ENCODE measurements at places on chromosomes 12 and 14.
A peak's percentile ranks its signal among the peaks of the same experiment; 100 is the strongest.

GRCh38 chr14:24892497-24893051 lies 157.4 kb downstream of the STXBP6 start:
- DNase-seq: no peak

DNA sequence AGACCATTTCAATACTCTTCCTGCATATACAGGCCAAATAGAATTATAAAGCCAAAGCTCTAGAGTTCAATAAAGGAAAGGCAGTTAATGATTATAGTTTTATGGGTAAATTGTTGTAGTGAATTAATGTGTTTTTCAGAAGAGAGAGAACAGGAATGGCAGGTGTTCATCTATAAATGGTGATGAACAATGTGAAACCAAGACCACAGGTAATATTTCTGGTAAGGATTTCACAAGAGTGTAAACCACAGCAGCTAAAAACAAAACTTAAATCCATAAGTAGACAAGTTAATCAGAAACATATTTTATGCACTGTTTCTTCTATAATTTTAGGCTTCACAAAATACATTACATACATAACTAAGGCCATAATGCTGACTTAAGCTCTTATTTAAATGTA lies 204.4 kb downstream of the SYT1 start:
- DNase-seq: no peak

DNA sequence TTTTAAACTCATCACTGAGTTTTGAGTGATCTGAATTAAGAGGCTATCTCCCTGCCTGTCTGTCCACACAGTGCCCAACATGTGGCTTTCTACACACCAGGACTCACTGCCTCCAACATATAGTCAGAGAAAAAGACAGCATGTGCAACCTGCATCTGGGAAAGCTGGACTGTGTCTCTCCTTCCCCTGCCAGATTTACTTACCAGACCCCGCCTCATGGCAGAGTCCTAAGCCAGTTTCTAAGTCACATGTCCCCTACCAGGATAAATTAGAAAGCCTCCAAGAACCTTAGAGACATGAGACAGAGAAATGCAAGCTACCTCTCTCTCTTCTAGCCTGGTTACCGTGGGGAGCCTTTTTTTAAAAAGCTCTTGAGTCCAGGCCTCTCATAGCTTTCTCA lies 2.7 kb upstream of the HDAC7 start:
- DNase-seq: no peak

- no peak for DNase-seq
These were observed 57.0 kb downstream of the HELB start for GRCh38 chr12:66359300-66359699.

DNA sequence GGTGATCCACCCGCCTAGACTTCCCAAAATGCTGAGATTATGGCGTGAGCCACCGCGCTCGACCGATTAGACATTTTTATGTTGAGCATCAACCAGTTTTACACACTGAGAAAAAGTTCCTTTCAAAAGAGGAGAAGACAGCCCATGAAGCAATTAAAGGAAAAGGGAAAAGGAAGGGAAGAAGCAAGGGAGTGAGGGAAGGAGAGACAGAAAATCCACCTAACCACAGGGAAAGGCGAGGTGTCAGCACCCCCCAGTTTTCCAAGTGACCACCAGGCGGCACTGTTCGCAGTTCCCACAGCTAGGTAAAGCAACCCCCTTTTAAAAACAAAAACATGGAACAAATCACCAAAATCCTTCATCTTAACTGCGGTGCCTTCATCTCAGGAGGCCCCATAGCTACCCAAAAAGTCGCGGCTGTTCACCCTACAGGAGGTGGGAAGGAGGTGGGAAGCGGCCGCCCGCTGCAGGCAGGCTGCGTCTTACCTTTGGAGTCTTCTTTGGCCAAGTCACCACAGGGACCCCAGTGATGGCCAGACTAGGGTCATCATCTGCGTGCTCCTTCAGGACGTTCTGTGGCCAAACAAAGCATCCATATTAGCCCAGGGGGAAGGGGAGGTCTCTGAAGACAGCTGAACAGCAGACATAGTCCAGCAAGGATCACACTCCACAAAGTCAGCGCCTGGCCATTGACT lies 86.6 kb downstream of the KDM2B start:
- DNase-seq: peak; percentile 62

- DNase-seq: no peak
These were observed 48.3 kb downstream of the SLC41A2 start for GRCh38 chr12:104909761-104910160.

- no peak for DNase-seq
These were observed 388.5 kb downstream of the AACS start for GRCh38 chr12:125453751-125454150.

- no peak for DNase-seq
These were observed 460.9 kb downstream of the ZFP36L1 start for GRCh38 chr14:68331991-68332390.

DNA sequence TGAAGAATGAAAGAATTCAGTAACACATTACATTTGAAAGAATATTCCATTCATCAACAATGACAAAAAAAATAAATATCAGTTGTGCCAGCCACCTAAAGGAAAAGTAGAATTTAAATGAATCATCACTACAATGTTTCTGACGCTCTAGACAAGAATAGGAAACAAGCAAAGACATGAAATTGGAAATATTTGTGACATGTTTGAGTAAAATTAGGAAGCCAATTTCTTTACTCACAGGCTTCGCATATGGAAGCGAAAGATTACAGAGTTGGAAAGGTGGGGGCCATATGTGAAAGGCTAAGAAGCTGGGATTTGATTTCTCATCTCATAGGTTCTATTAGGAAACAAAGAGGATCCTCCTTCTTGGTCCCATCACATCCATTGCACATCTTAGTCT lies 279.0 kb downstream of the IPO8 start:
- DNase-seq: no peak

DNA sequence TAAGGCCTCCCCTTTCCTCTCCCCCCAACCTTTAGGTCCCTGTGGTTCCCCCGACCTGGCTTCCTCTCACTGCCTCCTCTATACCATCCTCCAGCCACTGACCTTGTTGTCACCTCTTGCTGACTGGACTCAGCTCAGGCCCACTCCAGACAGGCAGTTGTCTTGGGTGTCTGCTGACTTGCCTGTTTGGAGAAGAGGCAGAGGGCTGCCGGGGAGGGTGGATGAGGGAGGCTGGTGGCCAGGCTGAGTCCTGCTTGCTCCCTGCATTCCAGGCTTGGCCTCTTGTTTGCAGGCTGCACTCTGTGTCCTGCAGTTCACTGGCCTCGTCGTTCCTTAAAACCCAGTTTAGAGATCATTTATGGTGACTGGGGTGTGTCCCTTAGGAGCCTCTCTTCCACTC lies 31.0 kb upstream of the RD3L start:
- DNase-seq: no peak

- no peak for DNase-seq
These were observed 13.4 kb upstream of the CDKL1 start for GRCh38 chr14:50410071-50410470.

GRCh38 chr14:93185349-93185720 lies 218 bp downstream of the LYSET start:
- no peak for DNase-seq

DNA sequence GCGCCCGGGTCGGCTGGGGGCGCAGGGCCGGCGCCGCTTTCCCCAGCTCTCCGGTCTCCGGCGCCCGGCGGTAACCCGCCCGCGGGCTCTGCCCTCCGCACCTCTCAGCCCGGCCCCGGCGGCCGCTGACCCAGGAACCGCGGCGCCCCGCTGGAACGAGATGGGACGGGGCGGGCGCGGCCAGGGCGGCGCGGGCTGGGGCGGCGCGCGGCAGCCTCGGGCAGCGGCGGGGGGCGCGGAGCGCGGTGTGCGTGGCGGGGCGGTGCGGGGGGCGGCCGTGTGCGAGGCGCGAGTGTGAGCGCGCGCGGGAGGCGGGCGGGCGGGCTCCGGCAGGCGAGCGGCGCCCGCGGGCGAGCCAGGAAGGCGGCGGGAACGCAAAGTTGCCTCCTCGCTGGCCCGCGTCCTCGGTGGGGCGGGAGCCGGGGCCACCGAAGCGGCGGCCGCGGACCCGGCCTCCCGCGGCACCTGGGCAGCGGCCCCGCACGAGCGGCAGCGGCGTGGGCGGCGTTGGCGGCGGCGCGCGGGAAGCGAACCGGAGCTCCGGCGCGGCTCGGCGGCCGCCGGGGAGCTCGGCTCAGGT lies 671 bp upstream of the DIO3 start:
- DNase-seq: no peak

- DNase-seq: no peak
These were observed 11.3 kb upstream of the SAMD4A start for GRCh38 chr14:54555651-54556050.

DNA sequence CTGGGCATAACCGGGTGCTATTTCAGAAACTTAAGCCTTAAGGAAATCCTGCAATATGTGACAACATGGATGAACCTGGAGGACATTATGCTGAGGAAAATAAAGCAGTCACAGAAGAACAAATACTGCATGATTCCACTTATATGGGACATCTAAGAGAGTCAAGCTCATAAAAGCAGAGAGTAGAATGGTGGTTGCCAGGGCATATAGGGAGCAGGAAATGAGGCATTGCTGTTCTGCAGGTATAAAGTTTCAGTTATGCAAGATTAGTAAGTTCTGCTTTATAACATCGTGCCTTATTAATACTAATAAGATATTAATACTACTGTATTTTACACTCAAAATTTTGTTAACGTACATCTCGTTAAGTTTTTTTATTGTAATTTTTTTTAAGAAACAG lies 124.2 kb upstream of the ATF1 start:
- no peak for DNase-seq

- DNase-seq: no peak
These were observed 9.2 kb upstream of the NUAK1 start for GRCh38 chr12:106147956-106148355.

DNA sequence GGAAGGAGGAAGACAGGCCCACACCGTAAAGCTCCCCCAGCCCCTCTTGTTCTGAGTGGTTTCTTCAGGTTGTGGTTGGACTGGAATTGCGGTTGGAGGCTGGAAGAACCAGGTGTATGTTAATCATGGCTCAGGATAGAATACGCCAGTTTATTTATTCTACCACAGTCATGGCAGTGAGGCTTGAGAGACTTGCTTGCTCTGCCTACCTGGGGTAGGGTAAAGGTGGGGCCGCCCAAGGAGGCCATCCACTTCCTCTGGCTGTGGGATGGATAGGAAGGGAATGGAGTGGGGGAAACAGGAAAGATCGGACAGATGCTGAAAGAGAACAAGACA lies 8.1 kb downstream of the SHMT2 start:
- no peak for DNase-seq

GRCh38 chr12:132710043-132710404 lies 618 bp upstream of the PGAM5 start:
- DNase-seq: no peak

DNA sequence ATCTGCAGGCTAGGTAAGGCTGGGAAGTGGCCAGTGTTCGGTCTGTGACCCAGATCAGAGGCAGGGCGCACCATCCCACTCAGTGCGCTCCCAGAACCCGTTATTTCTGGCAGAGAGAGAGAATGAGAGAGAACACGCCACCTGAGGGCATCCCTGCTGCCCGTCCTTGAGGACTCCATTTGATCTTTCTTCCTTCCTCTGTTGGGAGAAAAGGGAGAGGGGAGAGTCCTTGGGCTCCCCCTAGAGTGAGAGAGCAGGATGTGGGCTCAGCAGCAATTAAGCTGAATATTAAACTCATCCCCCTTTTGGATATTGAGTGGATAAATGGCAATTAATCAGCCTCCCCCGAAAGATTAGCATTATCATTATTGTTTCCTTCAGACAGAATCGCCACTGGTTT lies 70.6 kb downstream of the IFT43 start:
- DNase-seq: no peak

- peak; percentile 52 for DNase-seq
These were observed at the start of gene NELL2 for GRCh38 chr12:44875954-44876543. Gene NELL2, minus strand, starts transcription at chr12:44876315. Its CDS starts 446 bp downstream, at chr12:44875869.

GRCh38 chr12:52618216-52618615 lies at the start of gene KRT73:
Gene KRT73, minus strand, starts transcription at chr12:52618559. Its CDS starts 35 bp downstream, at chr12:52618524.
- DNase-seq: no peak

- no peak for DNase-seq
These were observed 773 bp downstream of the A2M start for GRCh38 chr12:9114946-9115345.

DNA sequence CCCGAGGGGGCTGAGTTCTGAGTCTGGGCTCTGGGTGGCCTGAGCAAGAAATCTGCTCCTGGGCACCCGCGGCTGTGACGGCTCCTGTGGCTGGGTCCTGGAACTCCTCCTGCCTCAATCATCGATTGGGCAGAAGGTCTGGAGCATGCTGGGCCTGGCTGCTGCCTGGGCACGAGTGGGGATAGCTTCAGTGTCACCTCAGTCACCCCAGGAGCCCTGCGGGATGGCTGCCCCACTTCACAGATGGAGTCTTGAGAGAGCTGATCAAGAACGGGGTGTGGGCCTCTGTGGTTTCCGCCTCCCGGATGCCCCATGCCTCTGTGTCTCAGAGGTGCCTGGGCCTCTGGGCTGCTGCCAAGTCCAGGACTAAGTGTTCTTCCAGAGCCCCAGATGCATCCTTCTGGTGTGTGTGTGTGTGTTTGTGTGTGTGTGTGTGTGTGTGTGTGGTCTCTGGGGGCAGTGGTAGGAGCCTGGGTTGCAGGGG lies 185.6 kb upstream of the C14orf180 start:
- DNase-seq: peak; percentile 81

- no peak for DNase-seq
These were observed 4.5 kb upstream of the RNASE4 start for GRCh38 chr14:20679907-20680306.

GRCh38 chr14:72444701-72445100 lies 449.2 kb downstream of the DPF3 start:
- DNase-seq: no peak

DNA sequence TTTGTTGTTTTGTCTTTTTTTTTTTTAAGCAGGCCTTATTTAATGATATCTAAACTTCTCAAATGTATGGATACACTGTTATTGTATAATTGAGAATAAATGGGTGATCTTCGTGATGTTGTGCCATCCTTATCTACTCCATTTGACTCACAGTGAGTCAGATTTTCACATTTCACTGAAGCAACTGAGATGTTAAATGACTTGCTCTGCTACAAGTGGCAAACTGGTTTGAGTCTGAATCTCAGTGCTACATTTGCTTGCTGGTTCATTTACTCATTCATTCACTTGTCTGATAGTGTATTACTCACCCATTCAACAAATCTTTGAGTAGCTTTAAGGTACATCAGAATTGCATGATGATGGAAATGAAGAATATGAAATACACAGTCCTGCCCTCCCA lies 2.6 kb downstream of the KIAA0586 start:
- DNase-seq: no peak

GRCh38 chr14:65791191-65791981 lies 378.9 kb downstream of the FUT8 start:
- peak; percentile 22 for DNase-seq

- DNase-seq: no peak
These were observed at the start of gene OR6J1 for GRCh38 chr14:22644305-22644635. Gene OR6J1, minus strand, starts transcription at chr14:22644352. Its CDS starts 9,541 bp downstream, at chr14:22634811.

DNA sequence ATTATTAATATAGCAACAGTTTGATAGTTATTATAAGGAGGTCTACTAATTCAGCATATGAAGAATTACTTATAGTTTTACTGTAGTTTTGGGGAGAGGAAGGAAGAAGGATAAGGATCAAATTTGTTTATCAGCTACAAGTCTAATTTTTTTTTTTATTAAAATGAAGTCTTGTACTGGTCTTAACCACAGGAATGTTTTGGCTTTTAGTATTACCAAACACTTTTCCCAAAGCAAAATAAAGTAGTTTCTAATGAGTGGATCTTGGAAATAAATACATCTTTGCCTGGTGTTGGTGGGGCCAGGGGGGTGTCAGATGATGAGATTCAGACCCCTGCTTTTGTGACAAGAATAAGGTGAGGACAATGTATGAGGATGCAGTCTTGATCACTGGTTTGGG lies 57.2 kb upstream of the ZDHHC17 start:
- no peak for DNase-seq

Measured in activated gamma-delta T cell treated with Interleukin-2 at 50 U/mL for 16 hours (primary cell).